ENCODE measurements at places on chromosomes 2 and 18.
A peak's percentile ranks its signal among the peaks of the same experiment; 100 is the strongest.

DNA sequence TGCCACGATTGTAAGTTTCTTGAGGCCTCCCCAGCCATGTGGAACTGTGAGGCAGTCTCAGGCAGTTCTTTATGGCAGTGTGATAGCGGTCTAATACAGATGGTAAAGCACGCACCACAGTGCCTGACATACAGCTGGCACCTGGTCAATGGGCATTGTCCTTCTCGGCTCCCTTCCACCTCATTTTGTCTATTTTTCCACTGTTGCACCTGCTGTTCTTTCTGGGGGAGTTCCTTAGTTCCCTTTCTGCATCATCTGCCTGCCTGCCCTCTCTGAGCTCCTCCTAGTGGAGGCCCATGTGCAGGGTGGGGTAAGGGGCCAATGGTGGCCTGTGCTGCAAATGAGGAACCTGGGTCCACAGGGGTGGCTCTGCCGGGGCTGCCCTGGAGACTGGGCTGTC is 157.6 kb downstream of the LPIN1 start:
- DNase-seq = peak; percentile 55

DNA sequence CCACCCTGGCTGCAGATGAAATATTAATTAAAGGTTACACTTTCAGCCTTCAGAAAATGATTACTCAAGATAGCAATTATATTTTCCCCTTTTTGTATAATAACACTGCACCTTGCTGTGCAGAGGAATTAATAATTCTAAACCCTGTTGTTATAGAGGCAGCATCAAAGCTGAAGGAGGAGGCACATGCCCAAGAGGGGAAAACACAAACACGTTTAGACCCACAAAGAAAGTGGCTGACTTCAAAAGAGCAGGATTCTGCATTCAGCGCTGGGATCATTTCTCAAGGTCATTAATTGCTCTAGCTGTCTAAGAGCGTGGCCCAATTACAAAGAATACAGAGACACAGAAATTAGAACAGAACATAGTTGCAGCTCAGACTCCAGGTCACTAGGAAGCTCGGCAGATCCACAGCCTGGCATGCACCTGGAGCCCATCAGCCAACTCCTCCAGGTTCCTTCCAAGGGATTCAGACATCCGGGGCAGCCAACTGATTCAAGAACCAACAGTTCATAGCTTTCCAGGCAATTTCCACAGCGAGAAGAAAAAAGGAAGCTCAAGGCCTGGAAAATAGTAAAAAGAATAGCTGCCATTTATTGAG is 102.3 kb upstream of the ID2 start:
- no peak for DNase-seq

DNA sequence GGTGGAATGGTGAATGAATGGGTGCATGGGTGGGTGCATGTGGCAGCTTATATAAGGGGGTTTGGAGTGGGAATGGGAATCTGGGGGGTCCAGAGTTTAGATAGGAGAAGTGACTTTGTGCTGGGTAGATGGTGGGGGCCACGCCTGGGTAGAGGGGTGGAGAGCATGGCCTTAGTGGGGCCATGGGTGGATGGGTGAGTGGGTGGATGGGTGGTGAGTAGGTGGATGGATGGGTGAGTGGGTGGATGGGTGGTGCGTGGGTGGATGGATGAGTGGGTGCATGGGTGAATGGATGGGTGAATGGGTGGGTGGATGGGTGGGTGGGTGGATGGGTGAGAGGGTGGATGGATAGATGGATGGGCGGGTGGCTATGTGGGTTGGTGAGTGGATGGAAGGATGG is 53.9 kb downstream of the MYO7B start:
- no peak for DNase-seq

DNA sequence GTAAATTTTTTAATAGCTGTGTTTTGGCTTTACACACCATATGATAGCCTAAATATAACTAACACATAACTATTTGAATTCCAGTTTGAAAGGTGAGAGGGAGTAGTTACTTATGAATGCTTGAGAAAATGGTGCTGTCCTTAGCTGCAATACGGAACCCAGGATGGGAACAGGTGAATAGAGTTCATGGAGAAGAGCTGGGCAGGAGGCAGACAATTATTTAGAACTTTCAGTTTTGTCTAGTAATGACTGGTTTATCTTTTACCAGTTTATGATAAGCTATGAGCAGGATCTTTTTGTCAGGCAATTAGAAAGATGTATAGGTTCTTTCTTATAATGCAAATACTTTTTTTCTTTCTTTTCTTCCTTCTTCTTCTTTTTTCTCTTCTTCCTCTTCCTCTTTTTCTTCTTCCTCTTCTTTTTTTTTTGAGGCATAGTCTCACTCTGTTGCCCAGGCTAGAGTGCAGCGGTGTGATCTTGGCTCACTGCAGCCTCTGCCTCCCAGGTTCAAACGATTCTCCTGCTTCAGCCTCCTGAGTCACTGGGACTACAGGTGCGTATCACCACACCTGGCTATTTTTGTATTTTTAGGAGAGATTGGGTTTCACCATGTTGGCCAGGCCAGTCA is 25.9 kb downstream of the UBR3 start:
- no peak for DNase-seq

DNA sequence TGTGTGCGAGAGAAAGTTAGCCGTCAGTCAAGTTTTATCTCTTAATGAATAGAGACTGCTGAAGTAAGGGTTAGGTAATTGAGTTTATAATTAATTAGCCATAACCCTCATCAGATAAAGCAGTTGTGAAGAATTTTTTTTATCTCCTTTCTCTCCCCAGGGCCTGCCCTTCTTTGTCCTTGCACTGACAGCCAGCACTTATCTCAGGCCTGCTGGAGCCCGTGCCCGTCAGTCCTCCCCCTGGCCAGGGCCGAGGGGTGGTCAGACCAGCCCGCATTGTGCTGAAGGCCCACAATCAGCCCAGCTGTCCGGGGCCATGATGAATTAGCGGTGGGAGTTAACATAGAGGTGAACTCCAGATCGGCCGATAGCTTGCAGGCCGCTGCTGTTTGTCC is 315.7 kb downstream of the GBX2 start:
- no peak for DNase-seq

- DNase-seq = no peak
Measured at GRCh38 chr2:50514901-50515300, 517.0 kb downstream of the NRXN1 start.

GRCh38 chr2:42756150-42756775 is 7.7 kb downstream of the OXER1 start:
- DNase-seq = no peak

- no peak for DNase-seq
Measured at GRCh38 chr2:239577935-239578334, 177.1 kb upstream of the HDAC4 start.

- DNase-seq = no peak
Measured at GRCh38 chr2:9428965-9429577, 5.6 kb downstream of the CPSF3 start.

DNA sequence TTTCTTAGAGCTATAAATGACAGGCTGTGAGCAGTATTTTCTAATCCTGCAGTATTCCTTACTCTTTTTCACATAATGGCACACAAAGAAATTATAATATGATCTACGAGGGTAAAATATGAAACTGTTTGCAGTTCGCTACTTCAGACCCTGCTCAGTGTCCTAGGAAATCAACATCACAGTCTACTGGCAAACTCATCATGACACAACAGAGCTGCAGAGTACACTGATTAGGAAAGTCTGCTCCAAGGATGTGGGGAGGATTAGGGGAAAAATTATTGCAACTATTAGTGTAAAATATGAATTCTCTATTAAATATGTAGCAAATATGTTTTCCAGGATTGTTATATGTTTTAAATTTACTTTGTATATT is 149.2 kb upstream of the REG3G start:
- DNase-seq = no peak

DNA sequence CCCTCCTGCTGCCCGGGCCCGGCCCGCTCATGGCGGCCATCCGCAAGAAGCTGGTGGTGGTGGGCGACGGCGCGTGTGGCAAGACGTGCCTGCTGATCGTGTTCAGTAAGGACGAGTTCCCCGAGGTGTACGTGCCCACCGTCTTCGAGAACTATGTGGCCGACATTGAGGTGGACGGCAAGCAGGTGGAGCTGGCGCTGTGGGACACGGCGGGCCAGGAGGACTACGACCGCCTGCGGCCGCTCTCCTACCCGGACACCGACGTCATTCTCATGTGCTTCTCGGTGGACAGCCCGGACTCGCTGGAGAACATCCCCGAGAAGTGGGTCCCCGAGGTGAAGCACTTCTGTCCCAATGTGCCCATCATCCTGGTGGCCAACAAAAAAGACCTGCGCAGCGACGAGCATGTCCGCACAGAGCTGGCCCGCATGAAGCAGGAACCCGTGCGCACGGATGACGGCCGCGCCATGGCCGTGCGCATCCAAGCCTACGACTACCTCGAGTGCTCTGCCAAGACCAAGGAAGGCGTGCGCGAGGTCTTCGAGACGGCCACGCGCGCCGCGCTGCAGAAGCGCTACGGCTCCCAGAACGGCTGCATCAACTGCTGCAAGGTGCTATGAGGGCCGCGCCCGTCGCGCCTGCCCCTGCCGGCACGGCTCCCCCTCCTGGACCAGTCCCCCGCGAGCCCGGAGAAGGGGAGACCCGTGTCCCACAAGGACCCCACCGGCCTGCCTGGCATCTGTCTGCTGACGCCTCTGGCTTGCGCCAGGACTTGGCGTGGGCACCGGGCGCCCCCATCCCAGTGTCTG is 767 bp downstream of the RHOB start:
- DNase-seq = peak; percentile 72

DNA sequence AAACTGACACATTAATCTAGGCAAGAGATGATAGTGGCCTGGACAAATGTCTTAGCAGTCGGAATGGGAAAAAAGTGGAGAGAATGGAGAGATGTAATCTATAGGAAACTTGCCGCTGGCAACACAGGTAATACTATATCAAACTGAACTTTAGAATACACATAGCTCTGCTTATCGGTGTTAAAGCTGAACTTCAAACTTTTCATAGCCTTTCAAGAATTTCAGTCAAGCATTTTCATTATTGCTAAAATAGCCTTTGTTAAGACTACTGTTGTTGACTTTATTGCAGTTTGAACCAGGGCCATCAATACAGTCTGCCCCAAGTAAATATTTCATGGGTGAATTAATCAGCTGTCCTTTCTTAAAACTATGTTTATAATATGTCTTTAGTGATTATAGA is 12.9 kb upstream of the CHST9 start:
- DNase-seq = no peak

GRCh38 chr18:76209597-76209996 is 285.4 kb downstream of the ZNF516 start:
- DNase-seq = no peak

DNA sequence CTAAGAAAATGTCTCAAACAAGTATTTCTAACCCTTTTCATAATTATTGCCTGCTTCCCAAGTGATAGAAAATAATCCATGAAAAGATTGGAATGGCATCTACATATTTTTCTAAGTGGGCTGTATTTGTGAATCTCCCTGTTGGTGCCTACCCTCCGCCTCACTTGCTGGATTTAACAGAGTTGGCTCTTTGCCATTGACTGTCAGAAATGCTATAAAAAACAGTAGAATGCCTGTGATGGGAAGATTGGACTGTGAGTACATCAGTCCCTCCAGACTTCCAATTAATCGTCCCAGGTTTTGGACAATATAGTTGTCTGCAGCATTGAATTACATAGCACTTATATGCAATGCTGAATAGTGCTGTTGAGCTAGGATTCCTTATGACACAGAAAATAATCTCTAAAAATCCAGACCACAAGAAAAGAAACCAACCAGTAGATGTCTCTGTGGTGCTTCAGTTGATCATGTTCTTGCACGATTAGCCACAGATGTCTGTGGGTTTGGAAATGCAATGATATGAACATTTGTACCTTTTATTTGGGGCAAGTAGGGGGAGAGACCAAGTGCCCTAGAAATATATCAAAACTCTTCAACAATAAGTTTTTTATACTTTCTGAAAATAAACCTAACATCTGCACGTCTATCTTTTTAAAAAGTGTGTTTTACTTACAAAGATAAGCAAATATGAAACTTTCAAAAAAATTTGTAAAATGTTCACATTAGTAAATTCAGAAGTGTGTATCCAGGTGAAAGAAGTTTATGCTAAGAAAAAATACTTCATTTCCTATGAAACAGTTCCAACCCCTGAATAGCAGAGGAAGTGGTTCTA is 88.5 kb downstream of the DYNAP start:
- peak; percentile 52 for DNase-seq

DNA sequence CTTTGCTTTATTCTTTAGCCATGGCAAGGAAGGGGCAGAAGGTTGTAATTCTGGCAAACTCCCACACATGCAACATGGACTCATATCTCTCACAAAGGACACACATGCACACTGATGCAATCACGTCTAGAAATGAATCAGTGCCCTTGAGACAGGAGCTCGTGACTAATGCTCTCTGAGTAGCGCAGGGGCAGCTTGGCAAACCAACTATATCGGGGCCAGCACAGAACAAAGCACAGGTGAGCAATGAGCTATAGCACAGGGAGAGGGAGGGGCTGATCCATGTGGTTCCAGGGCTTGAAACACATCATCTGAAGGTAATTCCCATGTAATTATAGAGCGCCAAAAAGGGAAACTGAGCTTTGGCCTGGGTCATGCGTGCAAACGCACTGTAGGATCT is 165.2 kb upstream of the KLF7 start:
- DNase-seq = peak; percentile 45

DNA sequence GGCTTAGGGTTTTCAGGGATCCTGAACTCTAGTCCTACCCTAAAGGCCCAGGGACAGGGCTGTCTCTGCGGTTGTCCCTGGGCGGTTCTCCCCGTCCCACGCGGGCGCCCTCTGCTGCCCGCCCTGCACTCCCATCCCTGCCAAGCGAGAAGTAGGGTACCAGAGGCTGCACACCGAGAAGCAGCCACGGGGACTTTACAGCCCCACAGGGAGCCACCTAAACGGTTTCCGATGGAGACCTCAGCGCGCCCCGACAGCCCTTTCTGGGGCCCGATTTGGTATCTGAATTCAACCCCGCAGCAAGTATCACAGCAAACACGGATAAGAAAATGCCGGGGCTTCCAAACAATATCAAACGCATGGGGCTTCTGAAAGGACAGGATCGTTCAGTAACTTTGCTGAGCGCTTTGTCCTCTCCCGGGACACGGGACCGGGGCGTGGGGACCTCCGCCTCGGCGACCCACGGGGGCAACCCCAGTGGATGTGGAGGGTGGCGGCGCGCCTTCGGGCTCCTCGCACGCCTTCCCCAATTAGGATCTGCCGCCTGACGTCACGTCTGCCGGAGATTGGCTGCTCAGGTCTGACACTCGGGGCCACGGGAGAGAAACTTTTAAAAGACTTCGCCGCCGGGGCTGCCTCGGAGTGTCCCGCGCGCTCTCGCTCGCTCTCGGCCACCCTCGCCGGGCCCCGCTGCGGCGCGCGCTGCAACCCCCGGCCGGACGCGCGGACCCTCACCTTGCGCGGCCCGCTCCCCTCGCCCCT is at the start of gene LTBP1:
Gene LTBP1, plus strand, starts transcription at position 640 of the 762 bp plus-strand sequence. CDS start 372 bp downstream, outside the sequence.
- peak; percentile 79 for DNase-seq

- no peak for DNase-seq
Measured at GRCh38 chr2:48793671-48794070, 38.1 kb upstream of the LHCGR start.

Data from GM13977 (cell line).